ENCODE measurements at places on chromosomes 6 and 20.

- DNase-seq, result no peak
Observed at GRCh38 chr20:52972190-52972937, at the start of gene TSHZ2. Gene TSHZ2 (plus strand): TSS chr20:52972358. CDS start chr20:52973294, 936 bp downstream.

DNA sequence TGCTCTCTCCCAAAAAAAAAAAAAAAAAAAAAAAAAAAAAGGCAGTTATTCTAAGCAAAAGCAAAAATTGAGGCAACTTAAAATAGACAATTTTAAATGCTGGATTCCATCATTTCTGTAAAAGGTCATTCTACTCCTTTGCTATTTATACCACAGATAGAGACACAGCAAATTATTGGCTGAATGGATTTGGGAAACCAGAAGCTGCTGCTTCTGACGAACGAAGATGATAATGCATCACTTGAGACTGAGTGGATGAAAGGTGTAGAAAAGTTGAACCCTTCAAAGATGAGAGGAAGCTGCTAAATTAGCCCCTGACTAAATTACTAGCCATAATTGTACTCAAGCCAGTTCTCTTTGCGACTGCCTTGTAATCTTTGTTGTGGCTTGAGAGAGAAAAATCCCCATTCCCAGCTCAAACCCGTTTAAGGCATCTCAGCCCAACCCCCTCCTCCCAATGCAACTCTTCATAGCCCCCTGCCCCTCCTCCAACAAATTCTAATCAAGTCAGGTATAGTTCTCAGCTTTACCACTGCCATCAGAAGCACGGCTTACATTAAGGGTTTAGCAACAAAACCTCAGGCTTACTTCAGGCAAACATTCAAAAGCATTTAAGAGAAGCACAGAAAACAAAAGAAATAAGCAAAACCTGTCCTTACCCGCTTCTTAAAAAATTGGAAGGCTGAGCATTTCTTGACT lies 1.0 kb downstream of the SGK1 start:
- no peak for DNase-seq

- peak; percentile 58 for DNase-seq
Observed at GRCh38 chr20:6765469-6766058, 1.9 kb upstream of the BMP2 start.

GRCh38 chr6:144659202-144660182 lies 374.4 kb downstream of the UTRN start:
- DNase-seq, result peak; percentile 16

GRCh38 chr6:166955865-166956443 lies 396 bp downstream of the RNASET2 start:
- no peak for DNase-seq
